ENCODE measurements at places on chromosomes 12 and 14. TPM values are rescaled to one million over a fixed set of nuclear protein-coding genes. Genes with fewer than 3 reads are reported as not detected.

DNA sequence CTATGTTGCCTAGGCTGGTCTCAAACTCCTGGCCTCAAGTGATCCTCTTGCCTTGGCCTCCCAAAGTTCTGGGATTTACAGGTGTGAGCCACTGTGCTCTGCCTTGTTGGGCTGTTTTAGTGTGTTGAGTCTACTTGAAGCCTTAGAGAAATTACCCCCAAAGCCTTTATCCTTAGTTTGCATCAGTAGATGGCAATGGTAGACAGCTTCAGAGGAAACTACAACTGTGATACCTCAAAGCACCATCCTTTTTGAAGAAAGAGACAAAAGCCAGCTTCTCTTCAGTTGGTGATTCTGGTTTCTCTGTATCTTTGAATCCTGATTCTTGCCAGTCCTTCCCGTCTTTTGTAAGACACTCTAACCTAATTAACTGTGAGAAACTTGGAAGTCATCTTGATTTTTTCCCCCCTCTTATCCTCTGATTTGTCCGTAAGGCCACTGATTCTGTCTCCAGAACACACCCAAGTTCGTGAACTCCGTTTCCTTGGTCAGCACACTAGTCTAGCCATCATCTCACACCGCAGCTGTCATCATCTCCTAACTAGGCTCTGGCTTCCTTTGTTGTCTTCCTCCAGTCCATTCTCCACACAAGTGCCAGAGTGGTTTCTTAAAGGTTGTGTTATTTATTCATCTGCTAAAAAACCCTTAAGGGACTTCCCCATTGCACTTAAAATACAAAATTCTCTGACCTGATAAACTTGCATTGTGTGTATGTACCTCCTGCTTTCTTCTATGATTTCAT lies 20.2 kb downstream of the ATP2A2 start:
- no peak for ATAC-seq

- no peak for ATAC-seq
These were observed 99.2 kb downstream of the VEZT start for GRCh38 chr12:95316798-95317197.

GRCh38 chr12:11486623-11487444 lies 91.5 kb upstream of the PRB2 start:
- peak; percentile 92 for ATAC-seq

GRCh38 chr14:41000350-41000749 lies 606.3 kb upstream of the LRFN5 start:
- no peak for ATAC-seq

GRCh38 chr14:88804035-88804434 lies 11.3 kb upstream of the EML5 start:
- no peak for ATAC-seq

GRCh38 chr14:53152184-53152886 lies 788 bp downstream of the DDHD1 start:
- peak; percentile 53 for ATAC-seq

GRCh38 chr12:31118347-31119191 lies 44.9 kb downstream of the DDX11 start:
- ATAC-seq, result peak; percentile 52

DNA sequence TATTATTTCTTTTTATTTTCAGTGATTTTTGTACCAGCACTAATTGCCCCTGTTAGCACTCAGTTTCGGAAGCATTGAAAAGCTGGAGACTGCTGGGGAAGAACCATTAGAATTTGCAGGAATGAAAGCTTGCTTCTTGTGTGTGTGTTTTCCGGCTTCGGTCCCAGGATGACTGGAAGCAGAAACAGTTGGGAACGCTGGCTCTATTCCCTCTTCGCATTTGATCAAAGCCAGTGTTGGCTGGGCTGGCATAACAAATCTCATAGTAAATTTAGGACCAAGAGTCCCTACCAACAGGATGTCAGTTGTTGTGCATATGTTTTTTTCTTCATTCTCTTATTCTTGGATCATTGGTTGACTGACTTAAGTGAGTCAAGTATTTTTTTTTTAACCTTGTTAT lies 53.6 kb upstream of the TRAF3 start:
- ATAC-seq, result no peak

GRCh38 chr14:89331398-89331797 lies 85.6 kb downstream of the FOXN3 start:
- ATAC-seq, result no peak

DNA sequence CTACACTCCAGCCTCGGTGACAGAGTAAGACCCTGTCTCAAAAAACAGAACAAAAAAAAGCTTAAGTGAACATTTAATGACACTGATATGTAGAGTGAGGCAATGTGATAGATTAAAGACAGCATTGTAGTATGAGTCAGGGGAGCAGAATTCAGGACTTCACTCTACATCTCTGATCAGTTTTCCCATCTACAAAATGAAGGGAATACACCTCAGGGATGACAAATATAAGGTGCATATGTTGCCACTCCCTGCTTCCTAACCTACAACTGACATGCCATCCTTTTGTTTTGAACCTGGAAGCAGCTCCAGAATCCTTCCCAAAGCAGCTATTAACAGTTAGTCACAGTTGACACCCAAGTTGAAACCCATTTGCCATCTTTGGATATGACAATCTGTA lies 30.9 kb upstream of the STRN3 start:
- peak; percentile 60 for ATAC-seq

DNA sequence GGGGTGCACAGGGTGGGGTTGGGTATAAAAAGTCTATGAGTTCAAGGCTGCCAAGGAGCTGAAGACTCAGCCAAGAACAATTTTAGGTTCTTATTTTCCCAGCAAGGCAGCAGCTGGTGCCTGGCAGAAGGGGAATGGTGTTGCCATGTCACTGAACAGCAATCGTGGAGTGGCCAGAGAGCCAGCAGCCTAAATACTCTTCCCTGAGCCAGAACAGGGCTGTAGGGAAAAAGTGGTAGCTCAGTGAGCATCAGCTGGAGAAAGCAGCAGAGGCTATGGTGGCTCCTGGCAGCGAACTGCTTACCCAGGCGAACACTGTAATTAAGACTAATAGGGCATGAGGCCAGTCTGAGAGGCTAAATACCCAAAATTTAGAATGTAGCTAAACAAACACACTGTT lies 334.9 kb downstream of the RMST start:
- no peak for ATAC-seq

ZFHX2 gene
- 0.44 TPM for total RNA-seq

MORN3 gene
- 0.08 TPM for total RNA-seq

KRT4 gene
- 1,080 TPM for total RNA-seq

CDCA4 gene
- total RNA-seq, result 21.8 TPM

TRHDE gene
- total RNA-seq, result 0.08 TPM

MARK3 gene
- total RNA-seq, result 62.1 TPM
